ENCODE measurements at places on chromosomes 11 and 22.

- peak; percentile 30 for DNase-seq
Measured at GRCh38 chr11:19820100-19820499, 107.5 kb downstream of the NAV2 start.

DNA sequence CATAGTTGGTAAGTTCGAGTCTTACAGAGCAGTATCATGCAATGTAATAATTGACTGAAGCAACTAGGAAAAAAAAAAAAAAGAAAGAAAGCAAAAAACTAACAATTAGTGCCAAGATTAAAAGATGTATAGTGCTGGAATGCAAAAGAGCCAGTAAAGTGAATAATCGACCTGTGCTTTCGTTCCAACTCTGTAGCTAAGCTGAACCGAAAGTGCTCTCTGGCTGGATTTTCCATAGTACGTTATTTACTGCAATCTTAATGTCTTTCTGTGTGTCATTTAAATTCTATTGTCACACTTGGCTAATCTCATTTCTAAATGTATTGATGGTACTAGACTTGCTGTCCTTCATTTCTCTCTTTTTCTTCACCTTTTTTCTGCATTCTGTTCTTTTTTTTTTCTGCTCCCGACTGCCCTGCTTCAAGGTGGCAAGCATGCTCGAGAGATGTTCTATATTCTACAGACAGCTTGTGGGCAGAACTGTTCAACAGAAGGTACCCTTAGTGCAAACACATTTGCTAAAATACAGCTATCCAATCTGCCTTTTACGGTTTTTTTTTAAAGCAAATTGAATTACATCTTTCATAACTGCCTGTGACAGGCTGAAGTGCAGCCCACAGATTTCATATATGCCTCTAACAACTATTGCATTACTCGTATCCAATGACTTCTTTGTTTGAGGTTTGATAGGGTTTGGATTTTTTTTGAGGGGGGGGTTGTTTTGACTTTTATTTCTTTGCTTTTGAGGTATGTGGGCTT, 204.2 kb upstream of the MTNR1B start:
- no peak for DNase-seq

DNA sequence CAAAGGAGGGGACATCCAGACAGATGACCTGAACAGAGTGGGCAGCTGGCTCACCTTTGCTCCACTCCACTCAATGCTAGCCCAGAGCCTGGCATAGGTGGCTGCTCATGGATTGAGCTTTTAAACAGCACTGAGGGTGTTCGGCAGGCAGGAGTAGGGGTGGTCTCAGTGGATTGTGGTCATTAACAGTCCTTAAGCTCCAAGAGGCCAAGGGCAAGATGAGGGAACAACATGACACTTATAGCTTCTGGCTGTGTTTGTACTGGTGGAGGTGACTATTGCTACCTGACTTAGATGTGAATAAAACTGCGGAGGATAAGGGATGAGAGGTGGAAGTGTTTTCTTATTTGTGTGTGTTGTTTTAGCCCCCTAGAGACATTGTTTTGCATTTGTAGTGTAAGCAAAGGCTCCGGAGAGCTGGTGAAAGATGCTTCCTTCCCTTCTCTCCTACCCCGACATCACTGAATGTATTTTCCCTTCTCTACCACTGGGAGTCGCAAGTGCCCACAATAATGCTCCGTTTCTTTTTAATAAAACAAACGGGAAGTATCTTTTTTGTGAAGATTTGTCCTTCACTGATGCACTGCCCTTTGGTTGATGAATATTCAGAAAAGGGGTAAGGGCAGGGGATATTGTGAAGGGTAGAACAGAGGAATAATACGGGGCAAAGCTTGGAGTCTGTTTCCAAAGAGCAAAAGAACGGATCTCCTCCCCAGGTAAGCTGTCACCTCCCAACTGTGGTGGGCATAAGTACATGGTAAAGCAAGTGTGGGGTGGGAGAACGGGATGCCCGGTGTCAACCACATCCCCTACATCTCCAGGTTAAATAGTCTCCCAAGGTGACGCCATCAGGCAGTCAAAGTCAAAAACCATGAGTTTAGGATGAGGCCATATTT, 27.5 kb upstream of the MTNR1B start:
- DNase-seq: no peak

GRCh38 chr11:79363861-79364378, 76.9 kb downstream of the TENM4 start:
- DNase-seq: no peak

- no peak for DNase-seq
Measured at GRCh38 chr11:12602421-12602820, 71.8 kb upstream of the TEAD1 start.

DNA sequence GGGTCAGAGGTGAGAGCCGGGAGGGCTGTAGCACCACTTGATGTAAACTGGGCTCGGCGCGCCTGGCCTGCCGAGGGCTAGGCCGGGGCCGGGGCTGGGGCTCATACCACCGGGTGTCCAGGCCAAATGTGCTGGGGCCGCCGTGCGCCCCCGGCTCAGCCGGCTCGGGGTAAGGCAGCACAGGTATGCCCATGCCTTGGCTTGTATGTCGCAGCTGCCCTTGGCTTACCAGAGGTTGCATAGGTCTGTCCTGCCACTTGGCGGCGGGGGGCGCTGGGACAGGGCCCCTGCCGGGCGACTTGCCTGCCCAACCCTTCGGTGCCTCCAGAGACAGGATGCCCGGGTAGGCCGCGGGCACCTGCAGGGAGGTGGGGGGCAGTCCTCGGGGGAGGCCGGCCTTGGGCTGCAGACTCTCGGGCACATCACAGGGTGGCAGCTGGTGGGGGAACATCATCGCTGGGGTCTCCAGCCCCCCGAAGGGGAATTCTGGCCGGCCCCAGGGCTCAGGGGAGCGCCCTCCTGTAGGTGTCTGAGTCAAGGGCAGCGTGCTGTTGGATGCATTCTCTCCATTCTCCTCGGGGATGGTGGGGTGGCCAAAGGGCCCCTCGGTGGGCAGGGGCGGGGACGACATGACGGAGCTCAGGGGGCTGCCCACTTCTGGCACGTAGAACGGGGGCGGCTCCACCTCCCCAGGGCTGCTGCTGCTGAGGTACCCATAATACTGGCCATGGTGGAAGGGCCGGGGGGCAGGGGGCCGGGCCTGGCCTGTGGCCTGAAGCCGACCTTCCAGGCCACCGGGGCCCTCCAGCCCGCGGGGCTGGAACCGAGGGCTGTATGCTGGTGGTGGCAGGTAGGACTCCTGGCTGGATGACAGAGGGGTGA, 36.4 kb downstream of the IGSF9B start:
- no peak for DNase-seq

GRCh38 chr11:96180341-96180740, 162.7 kb downstream of the MAML2 start:
- no peak for DNase-seq

DNA sequence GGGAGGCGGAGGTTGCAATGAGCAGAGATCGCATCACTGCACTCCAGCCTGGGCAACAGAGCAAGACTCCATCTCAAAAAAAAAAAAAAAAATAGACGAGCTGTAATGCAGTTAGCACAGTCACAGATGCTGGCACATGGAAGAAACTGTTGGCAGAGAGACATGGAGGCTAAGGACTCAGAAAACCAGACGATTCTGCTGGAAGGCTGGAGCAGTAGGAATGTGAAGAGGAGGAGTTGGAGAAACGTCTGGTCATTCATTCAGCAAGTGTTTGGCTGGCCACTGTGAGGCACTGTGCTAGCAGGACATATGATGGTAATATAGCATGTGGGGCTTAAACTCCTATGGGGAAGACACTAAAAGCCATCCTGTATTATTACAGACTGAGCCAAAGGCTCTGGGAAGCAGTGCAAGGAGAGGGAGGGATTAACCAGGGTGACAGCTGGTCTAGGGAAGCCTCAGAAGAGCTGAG, 5.0 kb downstream of the UQCR10 start:
- DNase-seq: no peak

DNA sequence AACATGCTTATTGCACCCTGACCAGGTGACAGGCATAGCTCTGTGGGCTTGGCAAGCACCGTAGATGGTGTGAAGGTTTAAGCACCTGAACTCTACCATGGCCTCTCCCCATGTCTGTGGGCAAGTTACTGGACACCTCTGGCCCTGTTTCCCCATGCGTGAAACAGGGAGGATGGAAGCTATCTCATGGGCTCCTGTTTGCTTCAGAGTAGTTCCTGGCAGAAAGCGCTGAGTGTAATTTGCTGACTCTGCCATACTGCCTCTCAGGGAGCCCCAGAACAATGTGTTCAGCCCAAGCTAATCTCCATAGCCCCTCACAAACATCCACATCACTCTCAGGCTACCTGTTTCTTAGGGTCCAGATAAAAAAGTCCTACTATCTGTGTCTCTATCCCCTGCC, 2.4 kb downstream of the CBX6 start:
- DNase-seq: no peak

DNA sequence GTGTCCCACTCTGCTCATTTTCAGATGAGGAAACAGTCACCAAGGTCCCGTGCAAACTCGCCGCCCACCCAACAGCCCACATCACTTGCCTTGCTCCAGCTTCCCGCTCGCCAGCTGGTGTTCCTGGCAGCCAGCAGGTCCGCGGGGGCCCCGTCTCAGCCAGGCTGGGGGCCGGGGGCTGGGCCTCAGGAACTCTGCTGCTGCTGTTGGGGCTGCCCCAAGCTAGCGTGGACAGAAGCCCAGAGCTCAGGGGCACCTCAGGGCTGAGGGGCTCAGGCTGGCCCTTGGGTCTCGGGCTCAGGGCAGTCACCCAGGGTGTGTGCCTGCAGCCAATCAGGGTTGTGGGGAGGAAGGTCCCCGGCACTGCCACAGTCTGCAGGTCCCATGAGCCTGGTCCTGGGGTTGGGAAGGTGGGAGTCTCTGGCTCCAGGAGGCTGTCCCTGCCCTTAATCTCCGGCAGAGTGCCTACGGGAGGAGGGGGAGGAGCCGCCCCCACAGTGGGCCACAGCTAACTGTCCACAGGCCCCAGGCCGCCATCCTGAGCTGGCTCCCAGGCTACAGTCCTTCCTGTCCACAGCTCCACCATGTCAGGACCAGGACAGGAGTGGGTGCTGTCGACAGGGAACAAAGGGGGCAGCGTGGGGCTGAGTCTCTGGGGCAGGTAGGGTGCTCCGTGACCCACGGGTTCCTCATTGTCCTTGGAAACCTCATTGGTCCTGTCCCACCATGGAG, 65.2 kb downstream of the ARFGAP3 start:
- DNase-seq: no peak

DNA sequence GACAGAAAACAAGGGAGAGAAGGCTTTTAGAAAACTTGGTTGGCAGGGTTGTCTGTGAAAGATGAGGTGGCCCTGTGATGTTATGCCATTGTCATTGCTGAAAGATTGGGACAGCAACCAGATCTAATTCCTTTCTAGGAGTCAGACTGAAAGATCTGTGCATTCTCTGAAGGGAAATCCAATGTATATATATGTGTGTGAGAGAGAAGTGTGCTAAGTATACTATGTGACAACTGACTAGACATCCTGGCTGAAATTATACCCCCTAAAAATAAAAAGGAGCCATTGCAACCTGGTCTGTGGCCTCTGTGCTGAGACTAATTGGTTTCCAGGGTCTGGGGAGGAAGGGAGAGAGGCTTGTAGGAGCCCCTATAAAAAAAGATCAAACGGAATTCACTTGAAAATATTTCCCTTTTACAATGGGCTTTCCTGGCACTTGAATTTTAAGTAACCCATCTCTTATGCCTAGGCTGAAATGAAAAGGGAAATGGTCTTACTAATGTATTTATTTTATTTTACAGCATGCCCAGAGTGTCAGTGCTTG, 1.2 kb upstream of the MPPED2 start:
- DNase-seq: no peak

DNA sequence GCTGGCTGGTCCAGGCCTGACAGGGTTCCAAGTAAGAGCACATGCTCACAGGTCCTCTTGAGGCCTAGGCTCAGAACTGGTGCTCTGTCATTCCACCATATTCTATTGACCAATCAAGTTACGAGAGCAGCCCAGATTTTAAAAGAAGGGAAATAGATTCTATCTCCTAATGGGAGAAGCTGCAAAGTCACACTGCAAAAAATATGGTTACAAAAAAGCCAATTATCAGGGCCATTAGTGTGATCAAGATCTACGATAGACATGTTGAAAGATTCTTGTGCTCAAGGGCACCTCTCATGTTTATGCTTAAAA, 96.1 kb downstream of the CD44 start:
- DNase-seq: no peak

DNA sequence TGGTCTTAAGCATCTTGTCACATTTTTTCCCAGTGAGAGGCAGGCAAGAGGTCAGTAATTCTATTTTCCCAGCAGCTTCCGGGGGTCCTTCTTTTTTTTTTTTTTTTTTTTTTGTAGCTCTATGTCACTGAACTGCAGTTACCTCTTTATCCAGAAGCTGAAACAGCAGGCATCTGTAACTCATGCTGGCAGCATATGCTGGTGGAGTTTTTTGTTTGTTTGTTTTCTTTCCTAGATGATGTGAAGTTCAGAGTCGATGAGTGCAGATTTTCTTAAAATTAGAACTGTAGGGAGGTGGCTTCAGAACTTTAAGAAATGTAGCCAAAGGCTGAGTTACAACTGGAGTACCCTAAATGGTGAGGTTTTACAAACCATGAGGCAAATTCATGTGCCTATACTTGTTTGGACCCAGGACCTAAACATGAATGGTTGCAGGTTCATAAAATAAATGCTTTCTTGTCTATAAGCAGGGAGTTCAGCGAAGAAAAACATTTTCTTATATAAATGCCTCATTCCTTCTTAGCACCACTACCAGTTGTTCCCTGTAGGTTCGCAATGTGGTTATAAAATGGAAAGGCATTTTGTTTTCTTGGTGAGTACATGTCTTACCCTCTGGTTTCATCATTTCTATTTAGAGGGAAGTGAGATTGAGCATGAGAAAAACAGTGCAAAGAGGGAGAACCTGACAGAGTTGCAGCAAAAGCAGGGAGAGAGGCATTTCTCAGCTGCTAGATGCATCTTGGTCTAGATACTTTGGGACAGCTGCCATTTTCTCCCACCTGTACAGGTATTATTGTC, 84.0 kb downstream of the TRIM44 start:
- DNase-seq: no peak

GRCh38 chr22:30823015-30823370, 128.3 kb downstream of the OSBP2 start:
- DNase-seq: no peak

DNA sequence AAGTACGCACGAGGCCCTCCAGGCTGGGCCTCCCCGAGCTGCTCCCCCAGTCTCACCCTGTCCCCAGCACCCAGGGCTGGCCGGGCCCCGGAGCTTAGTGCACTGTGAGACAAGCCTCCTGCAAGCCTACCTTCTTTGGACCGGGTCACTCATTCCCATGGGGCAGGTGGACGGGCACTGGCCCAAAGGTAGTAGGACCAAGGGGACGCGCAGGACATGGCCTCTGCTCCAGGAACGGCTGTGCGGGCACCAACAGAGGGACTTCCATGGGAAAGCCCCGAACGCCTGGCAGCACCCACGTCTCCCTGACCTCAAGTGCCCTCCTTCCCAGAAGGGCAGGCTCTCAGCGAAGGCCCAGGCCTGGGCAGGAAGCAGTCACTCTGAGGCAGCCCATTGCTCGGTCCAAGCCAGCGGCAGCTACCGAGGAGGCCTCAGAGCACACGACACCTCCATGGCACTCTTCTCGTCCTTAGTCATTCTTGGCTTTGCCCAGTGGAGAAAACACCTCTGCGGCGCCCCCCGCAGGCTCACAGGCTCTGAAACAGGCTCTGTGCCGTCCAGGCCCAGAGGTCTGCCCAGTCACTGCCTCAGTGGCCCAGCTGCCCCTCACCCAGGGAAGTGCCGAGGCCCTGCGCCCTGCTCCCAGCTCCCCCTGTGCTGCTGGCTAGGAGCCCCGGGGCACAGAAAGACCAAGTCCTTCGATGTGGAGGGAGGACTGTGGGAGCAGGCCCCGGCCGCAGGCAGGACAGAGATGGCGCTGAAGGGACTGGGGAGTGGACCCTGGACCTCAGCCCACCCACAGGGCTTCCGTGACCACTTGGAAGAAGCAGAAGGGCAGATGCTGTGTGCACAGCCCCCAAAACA, 3.8 kb downstream of the MOB2 start:
- no peak for DNase-seq

- DNase-seq: no peak
Measured at GRCh38 chr11:122772945-122773344, 65.4 kb upstream of the CRTAM start.

All from NCI-H345 (cell line).